Left renal cortex interstitium (tissue), 4 donors: ENCODE measurements at places on chromosomes 5 and 9. TPM values are rescaled to one million over a fixed set of nuclear protein-coding genes. Genes with fewer than 3 reads are reported as not detected.

The LYRM7 gene
- 12.7 TPM for polyA plus RNA-seq

The MARCOL gene
- 0.08 TPM for polyA plus RNA-seq

The ADAMTS13 gene
- polyA plus RNA-seq = 13.7 TPM

The SIT1 gene
- 0.30 TPM for polyA plus RNA-seq

The TXNDC15 gene
- polyA plus RNA-seq = 73.3 TPM

The ANKRD18A gene
- 2.3 TPM for polyA plus RNA-seq

The RASEF gene
- 7.5 TPM for polyA plus RNA-seq

The SV2C gene
- polyA plus RNA-seq = 0.05 TPM

The FUT7 gene
- 0.08 TPM for polyA plus RNA-seq

The FCN1 gene
- 5.2 TPM for polyA plus RNA-seq
